Stimulated activated CD4-positive, alpha-beta T cell treated with anti-CD3 and anti-CD28 coated beads, Interleukin-2, amount 100 ng/mL, for 48 hours (primary cell): ENCODE measurements at places on chromosomes 1 and 21.

DNA sequence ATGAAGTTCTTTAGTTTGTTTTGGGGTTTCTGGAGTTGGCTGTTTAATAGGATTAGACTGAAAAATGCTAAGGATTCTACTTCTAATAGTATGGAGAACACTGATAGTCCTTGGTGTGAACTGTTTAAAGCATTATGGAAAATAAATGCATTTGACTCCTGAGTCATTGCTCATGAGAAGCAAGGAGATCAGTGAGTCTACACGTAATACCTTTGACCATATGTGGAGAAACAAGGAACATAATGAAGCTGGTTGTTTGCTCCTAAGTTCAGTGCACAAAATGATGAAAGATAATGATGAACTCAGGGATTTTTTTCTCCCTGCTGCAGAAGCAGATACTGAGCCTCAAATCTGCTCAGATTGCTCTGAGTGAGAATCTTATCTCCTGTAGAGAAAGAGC is 158.9 kb upstream of the COL11A1 start:
- no peak for DNase-seq

GRCh38 chr1:219244864-219245263 is 71.2 kb downstream of the LYPLAL1 start:
- no peak for DNase-seq

DNA sequence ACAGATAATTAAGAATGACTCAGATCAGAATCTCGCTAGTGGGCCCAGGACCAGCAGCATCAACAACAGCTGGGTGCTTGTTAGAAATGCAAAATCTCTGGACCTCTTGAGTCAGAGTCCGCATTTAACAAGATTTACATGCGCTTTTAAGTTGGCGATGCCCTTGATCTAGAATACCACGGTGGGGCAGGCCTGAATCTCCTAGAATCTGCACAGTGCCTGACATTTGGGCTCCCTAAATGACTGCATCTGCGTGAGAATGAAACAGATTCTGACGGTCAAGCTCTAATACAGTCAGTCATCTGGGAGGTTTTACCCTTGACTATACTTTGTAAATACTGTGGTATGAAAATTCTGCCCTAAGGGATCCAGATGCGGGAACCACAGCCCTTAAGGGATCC is 17.2 kb upstream of the RAB29 start:
- DNase-seq = no peak

DNA sequence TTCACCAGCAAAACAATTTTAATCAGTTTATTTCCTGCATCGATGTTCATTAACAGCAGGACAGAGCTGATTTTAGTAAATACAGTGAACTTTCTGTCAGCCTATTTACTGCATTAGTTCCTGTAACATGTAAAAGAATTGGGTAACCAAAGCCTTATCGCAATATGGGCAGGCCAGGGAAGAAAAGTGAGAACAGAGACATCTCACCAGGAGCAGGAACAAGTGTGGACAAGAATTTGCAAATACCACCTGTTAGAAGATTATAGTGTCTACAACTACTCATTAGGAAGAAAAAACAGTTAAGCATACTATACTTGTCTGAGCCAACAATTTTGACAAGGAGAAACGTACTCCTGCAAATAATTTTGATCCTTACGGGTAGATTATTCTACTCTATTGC is 1293.9 kb downstream of the PLA2G4A start:
- no peak for DNase-seq
